ENCODE measurements at places on chromosomes 7 and 10. TPM values are rescaled to one million over a fixed set of nuclear protein-coding genes. Genes with fewer than 3 reads are reported as not detected.
A peak's percentile ranks its signal among the peaks of the same experiment; 100 is the strongest.

Gene PDE6C
- total RNA-seq: not detected

Gene SEC61G
- 202 TPM for total RNA-seq

Gene BICC1
- 35.0 TPM for total RNA-seq

Gene CALML5
- not detected for total RNA-seq

- DNase-seq: peak; percentile 60
These were observed 73.4 kb downstream of the SHH start for GRCh38 chr7:155738652-155739537.

GRCh38 chr10:118664321-118664720 is 68.9 kb upstream of the PRLHR start:
- DNase-seq: no peak

DNA sequence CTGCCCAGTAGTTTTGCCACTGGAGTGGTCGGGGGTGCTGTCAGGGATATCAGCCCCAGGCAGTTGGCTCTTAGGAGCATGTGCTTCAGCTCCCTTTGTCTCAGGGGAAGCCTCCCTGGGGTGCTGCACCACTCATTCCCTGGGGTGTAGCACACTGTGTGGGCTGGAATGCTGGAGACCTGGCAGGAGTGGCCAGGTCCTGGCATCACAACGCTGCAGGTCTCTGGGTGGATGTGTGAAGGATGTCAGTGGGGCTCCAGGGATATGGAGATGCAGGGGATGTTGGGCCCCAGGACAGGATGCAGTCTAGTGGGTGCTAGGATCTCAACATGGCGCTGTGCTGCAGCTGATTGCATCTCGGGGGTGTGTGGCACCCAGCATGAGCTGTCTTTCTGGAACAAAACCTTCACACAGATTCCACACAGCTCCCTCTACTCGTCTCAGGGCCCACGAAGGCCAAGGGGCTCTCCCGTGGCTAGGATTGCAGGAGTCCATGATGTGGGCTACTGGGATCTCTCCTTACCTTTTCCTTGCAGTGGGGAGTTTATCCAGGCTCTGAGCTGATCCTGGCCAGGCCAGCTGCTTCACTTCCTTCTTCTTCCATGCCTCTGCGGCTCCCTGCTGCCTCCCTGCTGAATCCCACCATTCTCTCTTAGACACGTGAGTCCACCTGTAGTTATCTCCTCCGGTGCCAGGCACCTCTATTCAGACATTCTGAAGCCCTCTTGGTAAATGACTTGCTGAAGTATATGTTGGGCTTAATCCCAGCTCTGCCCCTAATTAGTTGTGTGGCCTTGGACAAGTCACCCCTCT is 295.1 kb downstream of the RPS24 start:
- DNase-seq: no peak
